Stimulated activated CD4-positive, alpha-beta T cell treated with anti-CD3 and anti-CD28 coated beads, Interleukin-1b, Interleukin-23, amount 100 ng/mL, for 1 hour (primary cell): ENCODE measurements at places on chromosomes 7 and 10.

- no peak for DNase-seq
Observed at GRCh38 chr10:86961481-86962091, 3.2 kb downstream of the SNCG start.

GRCh38 chr10:3077940-3078630 lies 10.7 kb downstream of the PFKP start:
- no peak for DNase-seq

DNA sequence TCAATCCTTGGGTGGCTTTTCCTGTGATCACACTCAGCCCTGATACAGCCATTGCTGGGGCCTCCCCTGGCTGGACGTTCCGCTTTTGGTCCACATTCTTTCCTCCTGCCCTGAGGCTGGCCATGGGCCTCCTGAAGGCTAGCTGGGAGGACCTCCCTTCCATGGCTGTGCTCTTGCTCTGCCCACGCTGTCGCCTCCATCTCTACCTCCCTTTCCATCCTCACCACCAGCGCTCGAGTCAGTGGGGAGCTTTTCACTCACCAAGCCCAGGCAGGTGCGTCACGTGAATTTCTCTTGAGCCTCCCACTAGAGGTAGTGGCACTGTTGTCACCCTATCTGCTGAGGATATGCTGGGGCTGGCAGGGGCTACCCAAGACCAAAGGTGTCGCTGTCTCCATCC lies 85.9 kb downstream of the BMS1 start:
- no peak for DNase-seq

DNA sequence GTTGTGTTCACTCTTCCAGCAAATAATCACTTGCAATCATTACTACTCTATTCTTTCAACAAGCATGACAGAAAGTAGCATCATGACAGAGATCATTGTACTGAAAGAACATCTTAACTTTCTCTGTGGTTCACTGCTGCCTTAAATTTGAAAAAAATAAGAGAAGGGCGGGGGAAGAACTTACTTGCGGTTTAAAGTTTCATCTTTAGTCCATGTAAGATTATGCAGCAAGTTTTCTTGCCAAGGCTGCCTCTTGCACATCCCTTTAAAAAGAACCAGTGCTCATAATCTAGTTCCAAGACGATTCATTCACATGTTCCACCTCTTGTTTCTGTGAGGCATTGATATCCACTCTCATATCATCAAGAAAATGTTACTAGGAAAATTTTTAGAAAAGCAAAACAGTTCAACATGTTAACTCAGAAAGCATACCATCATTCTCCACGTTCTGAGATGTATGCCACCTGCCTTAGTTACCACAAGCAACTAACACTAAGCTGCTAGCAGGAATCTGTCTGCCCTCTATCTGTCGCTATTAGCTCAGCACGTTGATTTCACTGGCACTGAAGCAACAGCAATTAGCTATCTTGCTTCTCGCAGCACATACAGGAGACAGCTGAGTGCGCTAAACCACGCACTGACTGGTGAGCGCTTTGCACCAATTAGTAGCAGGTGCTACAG lies at the start of gene PCDH15:
PCDH15 (minus strand) TSS at position 491 of the 681 bp plus-strand sequence. CDS start 136,969 bp downstream, outside the sequence.
- DNase-seq, result no peak

GRCh38 chr7:29140873-29141468 lies 5.4 kb downstream of the CPVL start:
- DNase-seq, result no peak

GRCh38 chr10:60188548-60188947 lies 201.1 kb downstream of the ANK3 start:
- DNase-seq, result no peak

DNA sequence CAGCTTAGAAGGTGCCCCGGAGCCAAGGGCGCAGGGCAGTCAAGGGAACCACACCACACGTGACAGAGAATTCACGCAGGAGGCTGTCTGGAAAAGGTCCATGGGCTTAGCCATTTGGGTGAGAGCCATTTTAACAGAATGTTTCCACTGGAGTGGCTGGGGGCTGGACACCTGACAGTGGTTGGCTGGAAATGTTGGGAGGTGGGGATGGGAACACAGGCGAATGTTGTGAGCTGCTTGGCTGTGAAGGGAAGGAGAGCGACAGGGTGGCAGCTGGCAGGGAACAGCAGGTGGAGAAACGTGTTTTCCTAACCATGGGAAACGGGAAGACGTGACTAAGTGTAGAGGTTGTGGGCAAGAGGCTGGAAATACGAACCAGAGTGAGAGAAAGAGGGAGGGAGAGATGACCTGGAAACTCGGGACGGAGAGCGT lies 100.5 kb upstream of the ZNF32 start:
- no peak for DNase-seq

- no peak for DNase-seq
Observed at GRCh38 chr7:113796557-113796956, 122.3 kb downstream of the PPP1R3A start.

DNA sequence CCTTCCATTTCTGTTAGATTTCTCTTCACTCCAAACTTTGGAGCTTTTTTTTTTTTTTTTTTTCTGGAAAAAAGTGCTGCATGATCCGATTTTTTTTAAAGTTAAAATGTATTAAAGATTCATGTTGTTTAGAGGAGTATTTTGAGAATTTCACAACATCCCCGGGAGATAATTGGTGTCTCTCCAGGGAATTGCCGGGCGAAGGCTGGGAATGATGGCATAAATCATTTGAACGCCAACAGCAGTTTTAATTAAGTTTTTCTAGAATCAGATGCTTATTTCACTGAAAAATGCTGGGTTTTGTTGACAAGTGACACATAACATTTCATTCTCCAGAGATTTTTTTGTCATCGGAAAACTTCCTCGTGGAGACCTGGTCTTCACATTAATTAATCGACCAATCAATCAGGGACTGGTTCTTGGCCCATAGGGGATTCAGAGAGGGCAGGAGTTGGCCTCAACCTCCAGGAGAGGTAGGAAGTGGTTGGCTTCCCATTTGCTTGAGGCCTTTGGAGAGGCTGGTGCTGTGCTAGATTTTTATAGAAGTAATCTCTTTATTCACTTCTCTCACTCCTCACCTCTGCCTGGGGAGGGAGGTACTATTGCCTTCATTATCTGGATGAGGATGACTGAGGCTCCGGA lies 439.4 kb downstream of the TYW1 start:
- DNase-seq, result no peak

DNA sequence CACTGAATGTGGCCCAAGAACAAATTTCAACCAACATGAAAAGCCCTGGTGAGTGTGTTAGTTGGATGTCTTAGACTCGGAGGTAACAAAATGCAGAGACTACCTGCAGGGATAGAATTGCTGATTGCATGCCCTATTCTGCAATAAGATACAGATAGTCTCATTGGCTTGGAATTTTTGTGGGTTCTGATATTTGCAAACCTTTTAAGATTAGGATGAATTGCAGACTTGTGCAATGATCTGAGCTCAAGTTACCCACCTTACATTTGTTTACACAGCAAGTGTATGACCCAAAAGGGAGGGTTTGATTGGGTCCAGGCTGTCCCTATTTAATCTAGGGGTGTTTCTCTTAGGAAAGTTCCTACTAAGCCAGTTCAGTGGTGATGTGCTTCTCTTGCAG lies 45.4 kb downstream of the GPR37 start:
- no peak for DNase-seq

GRCh38 chr10:1179346-1180070 lies 123.3 kb downstream of the WDR37 start:
- no peak for DNase-seq

- no peak for DNase-seq
Observed at GRCh38 chr7:47371733-47372368, 210.1 kb downstream of the TNS3 start.

DNA sequence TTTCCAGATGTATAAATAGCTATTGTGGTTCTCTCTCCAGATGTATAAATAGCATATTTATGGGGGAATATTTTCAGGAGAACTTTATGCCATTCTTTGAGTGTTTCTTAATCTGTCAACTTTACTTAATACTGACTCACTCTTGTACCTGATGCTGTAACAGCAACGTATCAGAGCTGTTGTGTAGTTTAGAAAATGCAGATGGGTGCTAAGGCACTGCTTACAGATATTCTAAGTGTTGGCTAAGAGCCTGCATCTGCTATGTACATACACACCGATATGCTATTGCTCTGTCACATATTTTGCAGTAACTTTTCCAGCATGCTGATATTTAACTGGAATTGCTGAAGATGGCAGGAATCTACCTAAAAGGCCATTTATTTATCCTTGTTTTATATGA lies 71.9 kb downstream of the WDR37 start:
- DNase-seq, result no peak
